ENCODE measurements at places on chromosomes 1 and 21.
A peak's percentile ranks its signal among the peaks of the same experiment; 100 is the strongest.

DNA sequence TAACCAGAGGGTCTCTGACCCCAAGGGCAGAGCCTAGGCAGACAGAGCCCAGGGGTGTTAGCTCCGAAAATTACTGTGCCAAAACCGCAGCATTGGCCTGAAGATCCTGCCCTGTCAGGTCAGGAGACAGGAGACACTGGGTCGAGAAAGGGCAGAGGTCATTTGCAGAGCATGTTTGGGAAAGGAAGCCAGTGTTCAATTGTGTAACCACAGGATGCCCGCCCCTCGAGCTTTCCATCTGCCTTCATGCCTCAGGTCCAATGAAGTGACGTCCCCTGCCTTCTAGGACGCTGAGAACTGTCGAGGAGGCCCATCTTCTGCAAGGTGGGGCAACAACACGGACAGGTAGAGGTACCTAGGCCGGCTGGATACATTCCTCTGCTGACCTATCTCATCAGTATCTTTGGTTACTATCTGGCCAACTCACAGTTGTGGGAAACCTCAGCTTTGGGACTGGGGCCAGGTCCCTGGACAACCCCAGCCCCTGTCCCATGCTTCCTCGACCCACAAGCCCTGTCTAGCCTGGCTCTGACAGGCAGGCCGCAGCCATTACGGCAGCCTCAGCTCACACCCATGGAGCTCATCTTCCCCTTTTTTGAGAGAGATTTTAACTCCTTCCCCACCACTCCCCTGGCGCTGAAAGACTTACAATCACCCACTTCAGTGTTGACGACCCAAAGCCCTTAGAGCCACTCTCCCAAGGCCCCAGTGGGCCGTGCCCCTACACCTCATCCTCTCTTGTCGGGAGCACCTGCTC lies 1.3 kb downstream of the ARL8A start:
- no peak overlapping the region for H3K27ac ChIP-seq
- H3K27me3 ChIP-seq = no peaks in the 10 kb centered on the region

DNA sequence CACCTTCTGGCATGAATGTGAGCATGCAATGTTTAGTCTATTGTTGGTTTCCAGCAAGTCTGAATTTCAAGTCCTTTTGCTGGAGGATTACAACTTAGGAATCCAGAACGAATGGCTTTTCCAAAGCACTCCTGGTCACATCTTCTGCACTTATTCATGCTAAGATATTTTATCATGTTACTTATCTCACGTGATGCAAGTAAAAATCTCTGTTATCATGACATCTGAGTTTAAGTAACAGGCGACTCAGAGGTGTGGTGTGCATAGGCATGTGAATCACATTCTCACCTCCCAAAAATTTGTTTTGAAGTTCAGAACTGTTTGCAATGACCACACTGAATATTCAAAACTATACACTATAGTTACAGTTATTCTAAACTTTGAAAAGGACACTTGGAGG lies 204.8 kb upstream of the FGGY start:
- H3K4me1 ChIP-seq = peaks cover 6% of the 10 kb centered on the region
- no peak overlapping the region for H3K27ac ChIP-seq
- no peak overlapping the region for H3K4me3 ChIP-seq
- H3K36me3 ChIP-seq = no peaks in the 10 kb centered on the region

DNA sequence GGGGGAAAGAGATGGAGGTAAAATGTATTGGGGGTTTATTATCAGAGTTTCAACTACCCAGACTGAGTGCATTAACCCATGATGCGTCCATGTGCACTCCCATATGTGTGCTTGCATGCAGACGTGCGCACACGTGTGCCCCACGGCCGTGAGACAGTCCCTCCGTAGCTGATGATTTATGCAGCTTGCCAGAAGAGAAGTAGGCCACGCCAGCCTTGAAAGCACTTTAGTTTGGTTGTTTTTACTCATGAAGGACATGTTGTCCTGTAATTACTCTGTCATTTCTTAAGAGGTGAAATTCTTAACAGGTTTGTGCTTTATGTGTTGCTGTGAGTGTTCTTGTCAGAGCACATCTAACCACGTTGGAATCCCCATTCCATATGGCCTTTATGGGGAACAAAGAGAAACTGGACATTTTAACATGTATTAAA lies 467.8 kb downstream of the LMO4 start:
- H3K36me3 ChIP-seq = no peaks in the 10 kb centered on the region
- H3K4me1 ChIP-seq = no peaks in the 10 kb centered on the region
- no peak for DNase-seq
- no peak overlapping the region for H3K4me3 ChIP-seq
- H3K27ac ChIP-seq = no peak overlapping the region
- H3K27me3 ChIP-seq = no peaks in the 10 kb centered on the region

DNA sequence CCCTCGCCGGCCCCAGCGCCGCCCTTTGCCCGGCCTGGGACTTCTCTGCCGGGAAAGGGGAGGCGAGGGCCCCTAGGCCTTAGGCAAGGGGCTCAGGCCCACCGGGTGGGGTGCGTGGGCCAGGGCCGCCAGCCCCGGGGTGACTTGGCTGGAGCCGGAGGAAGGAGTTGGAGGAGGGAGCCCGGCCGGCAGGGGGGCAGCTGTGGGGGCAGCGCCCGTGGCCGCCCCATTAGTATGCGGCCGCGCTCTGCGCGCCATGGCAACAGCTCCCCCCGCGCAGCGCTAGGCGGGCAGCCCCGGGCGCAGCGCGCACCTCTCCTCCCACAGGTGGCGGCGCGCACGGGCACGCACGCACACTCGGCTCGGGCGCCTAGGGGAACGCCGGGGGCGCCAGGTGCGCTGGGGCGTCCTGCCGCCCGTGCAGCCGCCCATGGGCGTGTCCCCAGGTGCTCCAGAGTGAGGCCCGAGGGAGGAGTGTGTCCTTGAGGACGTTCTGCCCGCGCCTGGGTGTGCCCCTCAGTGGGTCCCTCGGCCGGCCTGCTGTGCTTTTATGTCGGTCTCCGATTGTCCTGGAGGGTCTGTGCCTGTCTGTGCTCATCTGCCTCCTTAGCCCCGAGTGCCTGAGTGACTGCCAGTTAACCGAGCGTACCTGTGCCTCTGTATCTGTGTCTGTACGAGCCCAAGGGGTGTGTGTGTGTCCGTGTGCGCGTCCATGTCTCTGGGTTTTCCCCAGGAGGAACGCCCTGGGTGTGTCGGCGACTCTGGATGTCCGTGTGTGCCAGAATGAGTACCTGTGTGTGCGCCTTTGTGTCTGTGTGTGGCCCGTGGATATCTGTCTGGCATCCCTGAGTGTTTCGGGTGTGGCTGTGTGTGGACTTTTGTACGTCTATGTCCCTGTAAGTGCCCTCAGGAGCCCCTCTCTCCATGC lies 38.2 kb upstream of the WASF2 start:
- H3K4me1 ChIP-seq = peaks cover 16% of the 10 kb centered on the region
- peaks cover 8% of the 10 kb centered on the region for H3K36me3 ChIP-seq
- H3K27ac ChIP-seq = peak overlapping the region; percentile 71
- H3K27me3 ChIP-seq = no peaks in the 10 kb centered on the region
- DNase-seq = peak; percentile 87

GRCh38 chr1:47843059-47843458 lies 154.1 kb downstream of the TRABD2B start:
- DNase-seq = peak; percentile 50
- no peaks in the 10 kb centered on the region for H3K27me3 ChIP-seq
- peaks cover 11% of the 10 kb centered on the region for H3K36me3 ChIP-seq
- H3K27ac ChIP-seq = no peak overlapping the region
- H3K4me1 ChIP-seq = no peaks in the 10 kb centered on the region
- H3K4me3 ChIP-seq = no peak overlapping the region

- no peaks in the 10 kb centered on the region for H3K27me3 ChIP-seq
- no peak overlapping the region for H3K27ac ChIP-seq
Observed at GRCh38 chr21:18499761-18500376, 96.3 kb upstream of the TMPRSS15 start.

DNA sequence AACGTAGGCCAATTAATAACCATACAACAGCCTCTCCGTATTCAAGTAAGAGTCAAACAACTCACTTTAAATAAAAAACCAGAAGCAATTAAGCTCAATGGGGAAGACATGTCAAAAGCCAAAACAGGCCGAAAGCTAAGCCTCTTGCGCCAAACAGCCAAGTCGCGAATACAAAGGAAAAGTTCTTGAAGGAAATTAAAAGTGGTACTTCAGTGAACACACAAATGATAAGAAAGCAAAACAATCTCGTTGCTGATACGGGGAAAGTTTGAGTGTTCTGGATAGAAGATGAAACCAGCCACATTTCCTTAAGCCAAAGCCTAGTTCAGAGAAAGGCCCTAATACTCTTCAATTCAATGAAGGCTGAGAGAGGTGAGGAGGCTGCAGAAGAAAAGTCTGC lies 53.4 kb downstream of the SIPA1L2 start:
- H3K36me3 ChIP-seq = peaks cover 27% of the 10 kb centered on the region
- H3K4me3 ChIP-seq = no peak overlapping the region
- peaks cover 21% of the 10 kb centered on the region for H3K27me3 ChIP-seq
- DNase-seq = no peak

- H3K4me1 ChIP-seq = peaks cover 30% of the 10 kb centered on the region
- no peaks in the 10 kb centered on the region for H3K36me3 ChIP-seq
- H3K27me3 ChIP-seq = no peaks in the 10 kb centered on the region
- H3K27ac ChIP-seq = peak overlapping the region; percentile 68
Observed at GRCh38 chr1:181100015-181100905, 11.8 kb downstream of the IER5 start.

- peak overlapping the region; percentile 96 for H3K4me3 ChIP-seq
- H3K36me3 ChIP-seq = peaks cover 38% of the 10 kb centered on the region
- peaks cover 29% of the 10 kb centered on the region for H3K4me1 ChIP-seq
- H3K27ac ChIP-seq = no peak overlapping the region
- no peaks in the 10 kb centered on the region for H3K27me3 ChIP-seq
Observed at GRCh38 chr1:228084325-228084724, 1.8 kb downstream of the ARF1 start.

DNA sequence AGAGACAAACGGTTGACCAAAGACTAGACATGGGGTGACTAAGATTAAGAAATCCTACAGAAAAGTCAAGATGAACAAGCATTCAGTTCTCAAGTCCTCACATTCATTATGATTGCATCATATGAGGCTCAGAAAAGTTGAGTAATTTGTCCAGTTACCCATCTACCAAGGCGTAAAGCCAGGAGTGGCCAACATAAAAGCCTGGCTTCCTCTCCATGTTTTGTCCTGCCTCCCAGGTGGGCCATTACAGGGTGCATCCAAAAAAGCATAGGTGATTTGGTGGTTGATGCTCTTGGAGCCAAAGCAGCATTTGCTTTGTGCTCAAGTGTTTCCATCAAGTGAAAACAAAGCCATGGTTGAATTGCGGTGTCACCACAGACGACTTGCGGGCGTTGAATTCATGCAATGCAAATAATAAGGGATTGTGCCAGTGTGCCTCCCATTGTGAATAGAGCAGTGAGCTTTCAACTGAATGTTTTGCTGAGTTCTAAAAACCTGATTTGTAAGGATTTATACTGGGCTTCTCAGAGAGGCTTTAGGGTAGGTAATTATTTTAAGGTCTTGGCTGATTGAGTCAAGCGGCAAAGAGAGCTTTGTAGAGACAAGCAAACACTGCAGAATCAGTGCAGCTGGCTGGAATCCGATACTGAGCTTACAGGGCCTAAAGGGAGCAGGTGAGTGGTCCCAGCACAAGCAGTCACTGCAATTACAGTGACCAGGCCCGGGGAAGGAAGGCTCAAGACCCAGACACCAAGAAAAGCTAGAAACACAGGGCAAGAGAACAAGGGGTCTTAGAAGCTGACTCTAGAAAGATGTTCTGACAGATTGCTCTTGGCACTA lies 54.1 kb downstream of the KCNJ15 start:
- no peak overlapping the region for H3K4me3 ChIP-seq
- no peak overlapping the region for H3K27ac ChIP-seq
- no peak for DNase-seq
- no peaks in the 10 kb centered on the region for H3K4me1 ChIP-seq
- no peaks in the 10 kb centered on the region for H3K27me3 ChIP-seq

- H3K36me3 ChIP-seq = no peaks in the 10 kb centered on the region
- peaks cover 4% of the 10 kb centered on the region for H3K4me1 ChIP-seq
- H3K27ac ChIP-seq = peak overlapping the region; percentile 61
- peaks cover 68% of the 10 kb centered on the region for H3K27me3 ChIP-seq
- peak; percentile 94 for DNase-seq
Observed at GRCh38 chr1:87151500-87152421, 176.9 kb upstream of the LMO4 start.

DNA sequence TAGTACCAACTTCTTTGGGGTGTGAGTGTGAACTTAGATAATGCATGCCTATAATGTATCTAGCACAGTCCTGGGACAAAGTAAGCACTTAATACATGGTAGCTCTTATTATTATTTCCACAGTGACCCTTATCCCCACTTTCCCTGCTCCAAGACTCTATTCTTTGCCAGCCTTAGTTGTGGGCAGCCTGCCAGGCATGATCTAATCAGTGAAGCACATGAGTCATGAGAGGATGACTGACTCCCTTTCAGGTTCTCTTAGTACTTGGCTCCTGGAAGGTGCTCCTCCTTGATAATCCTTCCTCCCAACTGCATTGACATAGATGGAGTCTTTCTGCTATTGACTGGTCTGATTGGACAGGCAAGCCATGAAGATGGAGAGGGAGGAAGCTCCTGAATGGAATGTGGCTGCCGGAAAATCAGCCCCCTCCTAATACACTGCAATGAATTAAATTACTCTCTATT lies 17.4 kb upstream of the GNG12 start:
- no peak for DNase-seq
- H3K27ac ChIP-seq = no peak overlapping the region
- H3K36me3 ChIP-seq = no peaks in the 10 kb centered on the region
- peaks cover 7% of the 10 kb centered on the region for H3K27me3 ChIP-seq

DNA sequence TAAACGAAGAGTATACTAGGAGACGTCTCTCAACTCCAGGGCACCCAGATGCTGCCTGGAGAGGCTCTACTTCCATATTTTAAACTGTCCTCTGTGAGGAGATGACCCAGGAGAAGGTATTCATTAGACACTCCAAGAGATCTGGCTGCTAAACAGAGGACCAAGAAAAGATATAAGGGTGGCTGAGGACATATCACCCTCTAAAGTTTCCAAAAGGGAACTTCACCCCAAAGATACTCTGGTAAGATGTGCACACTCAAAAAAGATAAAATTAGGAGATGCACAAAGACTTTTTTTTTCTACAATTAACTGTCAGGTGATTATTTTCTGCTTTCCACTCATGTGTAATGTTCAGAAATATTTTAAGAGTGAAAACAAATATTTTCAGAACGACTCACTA lies 1.4 kb downstream of the ZNF670 start:
- peaks cover 21% of the 10 kb centered on the region for H3K36me3 ChIP-seq
- H3K27me3 ChIP-seq = no peaks in the 10 kb centered on the region
- no peaks in the 10 kb centered on the region for H3K4me1 ChIP-seq
- DNase-seq = no peak
- H3K27ac ChIP-seq = no peak overlapping the region

DNA sequence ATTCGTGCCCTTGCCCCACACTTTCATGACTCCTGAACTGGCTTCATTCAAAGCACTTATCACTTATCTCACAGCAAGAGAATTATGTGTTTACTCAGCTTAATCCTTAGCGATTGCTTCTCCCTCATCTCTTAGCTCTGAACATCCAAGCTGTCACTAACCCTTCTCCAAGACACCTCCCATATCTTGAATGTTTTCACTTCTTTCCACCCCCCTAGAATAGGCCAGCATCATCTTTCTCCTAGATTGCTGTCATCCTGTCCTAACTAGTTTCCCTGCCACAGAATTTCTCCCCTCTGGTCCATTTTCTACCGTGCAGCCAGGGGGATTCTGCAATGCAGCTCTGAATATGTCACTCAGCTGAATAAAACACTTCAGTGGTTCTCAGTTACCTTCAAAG lies 68.6 kb upstream of the SPATA6 start:
- H3K4me1 ChIP-seq = no peaks in the 10 kb centered on the region
- no peaks in the 10 kb centered on the region for H3K36me3 ChIP-seq
- no peak for DNase-seq
- no peak overlapping the region for H3K4me3 ChIP-seq

GRCh38 chr21:36627242-36627641 lies 71.7 kb upstream of the SIM2 start:
- peaks cover 31% of the 10 kb centered on the region for H3K27me3 ChIP-seq
- no peaks in the 10 kb centered on the region for H3K36me3 ChIP-seq
- no peak overlapping the region for H3K4me3 ChIP-seq
- H3K4me1 ChIP-seq = no peaks in the 10 kb centered on the region

Data from endodermal cell (in vitro differentiated cells).